NCI-H460 (cell line): ENCODE measurements at places on chromosomes 4 and X. TPM values are rescaled to one million over a fixed set of nuclear protein-coding genes. Genes with fewer than 3 reads are reported as not detected.

Gene ATP8A1
- 6.8 and 7.9 TPM in 2 replicates for total RNA-seq

Gene ASB12
- 0.07 TPM in 1 of 2 replicates, not detected in the other for total RNA-seq

Gene SUPT20HL1
- total RNA-seq: not detected in 2 replicates

Gene ARMCX1
- total RNA-seq: 0.05 TPM in 1 of 2 replicates, not detected in the other

Gene INTU
- total RNA-seq: 3.2 and 3.4 TPM in 2 replicates
